ENCODE measurements at places on chromosomes 1 and 21.

GRCh38 chr1:11331036-11331944 lies 58.3 kb downstream of the UBIAD1 start:
- no peak for DNase-seq

DNA sequence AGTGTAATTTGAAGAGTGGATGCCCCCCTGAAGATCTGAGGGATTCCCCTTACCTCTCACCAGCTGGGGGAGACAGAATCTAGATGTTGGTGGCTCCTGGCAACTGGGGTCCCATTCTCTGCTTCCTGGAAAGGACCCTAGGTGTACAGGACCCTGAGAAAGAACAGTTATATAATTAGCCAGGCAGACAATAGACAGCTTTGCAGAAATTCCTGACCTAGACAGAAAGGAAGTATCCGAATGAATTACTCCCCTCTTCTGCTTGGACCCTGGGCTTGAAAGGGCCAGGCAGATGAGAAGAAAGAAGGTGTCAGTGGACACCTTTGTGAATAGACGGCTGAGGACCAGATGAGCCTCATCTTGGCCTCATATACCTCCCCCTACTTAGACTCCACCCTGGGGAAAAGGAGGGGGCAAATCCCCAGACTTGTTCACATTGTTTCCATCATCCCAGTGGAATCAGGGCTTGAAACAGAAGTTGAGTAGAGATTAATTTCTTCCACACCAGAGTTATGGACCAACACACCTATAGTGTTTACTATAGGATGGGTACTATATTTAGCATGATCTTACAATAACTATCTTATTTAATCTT lies 1.8 kb upstream of the IQGAP3 start:
- DNase-seq: no peak

GRCh38 chr1:77605246-77606026 lies 77.0 kb downstream of the ZZZ3 start:
- no peak for DNase-seq

DNA sequence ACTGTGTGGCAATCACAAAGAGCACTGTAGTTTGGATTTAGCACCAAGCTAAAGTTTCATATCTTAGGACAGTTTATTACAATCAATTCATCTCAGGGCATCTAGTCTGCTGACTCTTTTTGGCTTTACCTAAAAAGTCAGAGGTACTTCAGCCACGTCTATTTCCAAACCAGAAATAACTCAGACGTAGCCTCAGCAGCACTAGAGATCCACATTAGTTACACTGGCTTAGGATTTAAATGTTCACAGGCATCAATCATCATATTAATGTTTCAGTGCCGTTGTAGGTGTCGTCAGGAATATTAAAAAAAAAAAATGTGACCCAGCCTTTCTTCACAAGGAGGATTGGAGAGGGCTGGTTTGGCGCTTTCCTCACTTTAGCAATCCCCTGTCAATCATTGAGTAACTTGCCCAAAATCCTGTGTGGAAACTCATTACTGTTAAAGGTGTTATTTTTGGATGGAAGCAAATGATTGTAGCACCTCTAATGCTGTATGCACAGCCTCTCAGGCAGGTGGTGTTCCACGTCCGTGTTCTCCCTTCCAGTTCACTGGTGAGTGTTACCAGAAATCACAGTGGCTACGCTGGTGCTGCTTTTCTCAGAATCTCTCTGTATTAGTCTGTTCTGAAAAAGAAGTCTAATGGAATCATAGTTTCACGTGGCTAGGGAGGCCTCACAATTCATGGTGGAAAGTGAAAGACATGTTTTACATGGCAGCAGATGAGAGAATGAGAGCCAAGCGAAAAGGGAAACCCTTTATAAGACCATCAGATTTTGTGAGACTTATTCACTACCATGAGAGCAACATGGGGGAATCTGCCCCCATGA lies 45.4 kb downstream of the NEK7 start:
- peak; percentile 78 for DNase-seq

- no peak for DNase-seq
These were observed 61.6 kb downstream of the FHAD1 start for GRCh38 chr1:15308621-15309027.

- no peak for DNase-seq
These were observed 1.8 kb upstream of the GBP5 start for GRCh38 chr1:89274411-89274857.

DNA sequence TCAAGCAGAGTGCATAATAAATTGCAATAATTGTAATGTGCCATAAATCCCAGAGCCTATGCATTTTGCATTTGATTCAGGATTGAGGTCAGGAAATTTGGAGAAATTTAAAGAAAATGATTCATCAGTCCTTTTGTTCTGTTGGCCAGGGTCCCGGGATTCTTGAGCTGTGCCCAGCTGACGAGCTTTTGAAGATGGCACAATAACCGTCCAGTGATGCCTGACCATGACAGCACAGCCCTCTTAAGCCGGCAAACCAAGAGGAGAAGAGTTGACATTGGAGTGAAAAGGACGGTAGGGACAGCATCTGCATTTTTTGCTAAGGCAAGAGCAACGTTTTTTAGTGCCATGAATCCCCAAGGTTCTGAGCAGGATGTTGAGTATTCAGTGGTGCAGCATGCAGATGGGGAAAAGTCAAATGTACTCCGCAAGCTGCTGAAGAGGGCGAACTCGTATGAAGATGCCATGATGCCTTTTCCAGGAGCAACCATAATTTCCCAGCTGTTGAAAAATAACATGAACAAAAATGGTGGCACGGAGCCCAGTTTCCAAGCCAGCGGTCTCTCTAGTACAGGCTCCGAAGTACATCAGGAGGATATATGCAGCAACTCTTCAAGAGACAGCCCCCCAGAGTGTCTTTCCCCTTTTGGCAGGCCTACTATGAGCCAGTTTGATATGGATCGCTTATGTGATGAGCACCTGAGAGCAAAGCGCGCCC lies 8.7 kb downstream of the PROX1 start:
- DNase-seq: no peak
